CD4-positive, alpha-beta T cell treated with Interleukin-1 beta for 1 hour (primary cell): ENCODE measurements at places on chromosomes 1 and 21.
A peak's percentile ranks its signal among the peaks of the same experiment; 100 is the strongest.

DNA sequence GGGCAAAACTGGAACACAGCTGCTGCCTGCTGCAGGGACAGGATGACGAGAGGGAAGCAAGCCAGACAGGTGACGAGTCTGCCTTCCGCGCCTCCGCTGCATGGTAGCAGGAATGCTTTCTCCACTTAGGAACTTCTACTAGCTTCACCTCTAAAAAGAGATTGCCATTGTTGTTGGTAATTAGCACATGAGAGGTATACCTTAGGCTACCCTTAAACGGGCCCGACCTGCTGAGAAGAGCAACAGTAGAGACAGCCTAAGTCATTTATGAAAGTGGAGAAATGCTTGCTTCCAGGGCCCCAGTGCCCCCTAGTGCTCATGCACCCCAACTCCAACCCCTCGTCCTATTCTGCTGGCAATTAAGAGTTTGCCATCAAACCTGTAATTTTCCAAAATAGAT, 96.9 kb upstream of the AKT3 start:
- DNase-seq, result peak; percentile 21

DNA sequence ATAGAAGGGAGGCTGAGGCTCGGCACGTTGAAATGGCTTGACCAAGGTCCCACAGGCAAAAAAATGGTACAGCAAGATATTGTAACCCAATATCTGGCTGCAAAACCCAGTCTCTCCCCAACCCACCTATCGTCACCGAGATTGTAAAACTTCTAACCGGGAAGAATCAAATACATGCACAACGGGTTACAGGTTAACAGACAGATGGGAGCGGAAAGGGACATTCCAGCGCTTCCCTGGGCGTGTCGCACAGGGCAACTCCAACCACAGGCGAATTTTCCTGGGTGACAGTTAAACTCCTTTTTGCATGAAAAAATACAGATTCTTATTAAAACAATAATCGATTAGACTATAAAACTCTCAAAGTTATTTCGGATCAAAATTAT, 31.8 kb upstream of the JUN start:
- peak; percentile 20 for DNase-seq

DNA sequence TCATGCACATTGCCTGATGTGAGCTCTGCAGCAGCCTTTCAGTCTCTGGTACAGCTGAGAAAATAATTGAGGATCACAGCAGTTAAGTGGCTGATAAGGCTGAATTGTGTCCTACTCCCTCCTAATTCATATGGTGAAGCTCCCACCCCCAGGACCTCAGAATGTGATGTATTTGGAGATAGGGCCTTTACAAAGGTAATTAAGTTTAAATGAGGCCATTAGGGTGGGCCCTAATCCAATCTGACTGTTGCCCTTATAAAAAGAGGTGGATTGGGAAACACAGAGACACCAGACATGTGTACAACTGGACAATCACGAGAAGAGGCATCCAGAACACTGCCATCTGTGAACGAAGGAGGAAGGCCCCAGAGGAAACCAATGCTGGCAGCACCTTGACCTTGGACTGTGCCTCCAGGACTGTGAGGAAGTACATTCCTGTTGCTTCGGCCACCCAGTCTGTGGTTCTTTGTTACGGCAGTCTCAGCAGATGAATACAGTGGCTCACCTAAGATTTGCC, 148.1 kb downstream of the TRABD2B start:
- no peak for DNase-seq

- no peak for DNase-seq
Measured at GRCh38 chr1:43931711-43932660, 1.6 kb upstream of the ARTN start.

- DNase-seq, result no peak
Measured at GRCh38 chr1:154859151-154859785, 10.8 kb downstream of the KCNN3 start.

DNA sequence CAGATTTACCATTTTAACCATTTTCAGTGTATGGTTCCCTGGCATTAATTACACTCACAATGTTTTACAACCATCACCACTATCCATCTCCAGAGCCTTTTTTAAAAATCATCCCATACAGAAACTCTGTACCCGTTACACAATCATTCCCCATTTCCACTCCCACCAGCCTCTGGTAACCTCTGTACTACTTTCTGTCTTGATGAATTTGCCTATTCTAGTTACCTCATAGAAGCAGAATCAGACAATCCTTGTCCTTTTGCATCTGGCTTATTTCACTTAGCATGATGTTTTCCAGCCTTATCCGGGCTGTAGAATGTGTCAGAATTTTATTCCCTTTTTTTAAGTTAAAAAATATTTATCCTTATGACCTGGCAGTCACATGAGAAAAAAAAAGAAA, 33.0 kb downstream of the PGM1 start:
- DNase-seq, result no peak

DNA sequence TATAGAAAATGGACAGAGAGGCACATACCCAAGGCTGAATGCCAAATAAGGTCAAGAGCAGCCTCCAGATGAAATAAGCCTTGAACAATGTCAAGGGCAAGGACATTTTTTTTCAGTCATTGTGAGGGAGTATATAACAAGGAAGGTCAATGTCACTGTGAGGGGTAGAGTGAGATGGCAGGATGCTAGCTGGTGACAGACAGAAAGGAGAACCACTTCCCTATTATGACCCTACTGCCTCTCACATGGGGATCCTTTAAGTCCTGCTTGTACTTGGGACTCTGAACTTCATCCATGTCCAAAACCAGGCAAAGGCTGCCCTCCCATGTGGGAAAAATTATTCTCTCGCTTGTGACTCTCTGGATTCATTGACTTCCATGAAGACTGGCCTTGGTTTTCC, 119.5 kb upstream of the COA6 start:
- no peak for DNase-seq

DNA sequence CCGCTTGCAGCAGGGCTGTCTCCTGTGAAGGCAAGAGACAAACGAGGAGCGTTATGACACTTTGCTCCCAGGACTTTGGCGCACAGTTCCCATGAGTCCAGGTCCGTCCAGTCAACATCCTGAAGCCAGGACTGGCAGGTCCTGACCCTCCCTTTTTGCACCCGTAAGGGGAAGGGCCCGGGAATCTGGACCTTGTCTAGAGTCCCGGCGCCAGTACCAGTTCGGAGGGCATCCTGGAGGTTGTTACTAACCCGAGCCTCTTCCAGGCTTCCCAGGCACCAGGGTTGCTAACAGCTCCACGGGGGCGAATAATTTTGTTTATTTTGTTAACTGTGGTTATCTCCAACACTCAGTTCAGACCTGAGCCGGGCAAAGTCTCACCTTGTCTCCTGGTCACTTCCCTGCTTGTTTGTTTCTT, 682 bp upstream of the RWDD3 start:
- no peak for DNase-seq

DNA sequence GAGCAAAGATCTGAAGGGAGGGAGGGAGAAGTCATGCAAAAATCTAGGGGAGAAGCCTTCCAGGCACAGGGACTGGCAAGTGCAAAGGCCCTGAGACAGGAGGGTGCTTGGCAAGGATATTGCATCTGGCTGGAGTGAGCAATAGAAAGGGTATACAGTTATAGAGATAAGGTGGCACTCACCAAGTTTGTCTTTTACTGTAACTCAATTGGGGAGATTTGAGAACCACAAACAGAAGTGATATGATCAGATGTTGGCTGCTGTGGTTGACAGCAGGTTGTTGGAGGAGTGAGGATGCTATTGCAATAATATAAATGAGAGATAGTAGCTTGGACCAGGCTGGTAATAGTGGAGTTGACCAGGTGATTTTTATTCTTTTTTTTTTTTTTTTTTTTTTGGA, 25.6 kb downstream of the MCOLN3 start:
- DNase-seq, result no peak
